Right renal cortex interstitium (tissue), 3 donors: ENCODE measurements at places on chromosomes 11 and 22.

DNA sequence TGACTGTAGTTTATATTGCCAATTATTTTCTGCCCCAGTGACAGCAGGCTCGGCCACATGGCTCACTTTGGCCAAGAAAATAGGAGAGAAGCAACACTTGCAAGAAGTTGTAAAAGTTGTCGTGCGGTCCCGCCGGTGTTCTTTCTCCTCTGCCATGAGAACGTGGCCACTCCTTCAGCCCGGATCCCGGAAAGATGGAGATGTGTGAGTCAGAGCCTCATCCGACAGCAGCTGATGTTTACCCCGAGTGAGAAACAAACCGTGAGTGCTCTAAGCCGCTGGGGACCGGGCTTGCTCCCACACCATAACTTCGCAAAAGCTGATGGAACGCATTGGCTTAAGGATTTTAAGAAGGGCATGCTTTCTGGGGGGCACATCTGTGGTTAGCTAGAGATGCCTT, 157.0 kb downstream of the CACNA1I start:
- no peak for DNase-seq

GRCh38 chr11:133821776-133822175, 23.5 kb downstream of the SPATA19 start:
- DNase-seq = peak; percentile 69

DNA sequence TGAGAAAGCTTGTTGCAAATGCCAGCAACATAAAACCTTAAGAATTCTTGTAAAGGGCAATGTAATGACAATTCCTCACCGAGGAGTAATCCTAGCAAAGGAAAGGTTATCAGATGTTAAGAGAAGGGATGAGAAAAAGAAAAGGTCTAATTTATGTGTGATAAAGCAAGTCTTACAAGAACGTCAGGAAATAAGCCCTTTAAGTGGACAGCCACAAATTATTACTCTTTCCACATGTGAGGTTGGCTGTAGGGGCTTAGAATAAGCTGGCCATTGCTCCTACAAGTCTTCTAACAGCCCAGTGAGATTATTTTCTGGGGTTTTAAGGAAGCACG, 9.3 kb downstream of the LAYN start:
- DNase-seq = no peak

- DNase-seq = no peak
Observed at GRCh38 chr11:69774354-69775162, 583 bp downstream of the FGF4 start.

DNA sequence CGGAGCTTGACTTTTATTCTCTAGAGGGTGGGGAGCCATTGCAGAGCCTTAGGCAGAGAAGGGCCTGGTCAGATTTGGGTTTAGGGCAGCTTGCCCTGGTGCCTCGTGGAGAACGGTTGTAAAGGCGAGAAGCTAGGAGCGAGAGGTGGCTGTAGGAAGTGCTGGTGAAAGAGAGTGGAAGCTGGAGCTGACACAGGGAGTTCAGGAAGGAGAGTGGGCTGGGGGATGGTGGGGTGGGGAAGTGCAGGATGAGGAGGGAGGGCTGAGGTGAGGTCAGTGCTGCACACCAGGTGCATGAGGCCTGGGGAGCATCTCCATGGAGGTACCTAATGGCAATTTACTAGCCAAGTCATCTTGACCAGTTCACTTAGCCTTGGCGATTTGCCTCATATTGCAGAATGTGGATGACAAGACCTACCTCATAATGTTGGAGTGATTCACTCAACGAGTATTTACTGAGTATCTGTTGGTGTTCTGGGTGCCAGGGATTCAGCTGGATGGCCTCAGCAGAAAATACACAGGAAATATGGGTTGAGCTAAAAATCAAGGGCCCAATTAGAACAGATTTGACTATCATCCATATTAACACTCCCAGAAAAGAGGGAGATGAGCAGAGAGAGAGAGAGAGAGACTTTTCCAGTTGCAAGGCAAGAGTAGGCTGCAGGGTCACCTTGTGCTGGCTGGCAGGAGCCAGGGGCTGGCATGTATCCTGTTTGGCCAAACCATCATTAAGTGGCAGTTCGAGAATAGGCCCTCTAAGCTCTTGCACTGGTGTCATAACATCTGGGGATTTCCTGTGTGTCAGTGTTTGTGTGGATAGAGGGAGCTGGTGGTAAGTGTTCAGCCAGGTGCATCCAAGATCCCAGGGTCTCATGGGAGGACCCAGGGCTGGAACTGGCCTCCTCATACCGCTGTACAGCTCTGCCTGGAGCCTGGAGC, 44.4 kb upstream of the CLDN5 start:
- no peak for DNase-seq

DNA sequence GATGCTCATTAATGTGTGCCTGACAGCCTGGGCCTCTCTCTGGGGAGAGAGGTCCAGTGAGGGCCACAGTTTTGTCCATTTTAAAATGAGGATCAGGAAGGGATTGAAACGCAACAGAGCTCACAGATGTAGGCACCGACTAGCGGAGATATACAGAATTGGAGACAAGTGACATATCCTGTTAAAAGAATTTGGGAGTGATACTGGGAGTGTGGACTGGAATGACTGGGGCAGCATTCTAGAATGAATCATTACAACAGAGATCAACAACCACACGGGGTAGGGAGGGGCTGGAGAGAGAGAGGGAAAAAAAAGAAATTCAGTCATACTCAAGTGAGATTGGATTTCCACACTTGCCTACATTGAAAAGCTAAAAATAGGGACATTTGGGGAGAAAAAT, 2.5 kb upstream of the NCAM1 start:
- DNase-seq = no peak

GRCh38 chr11:130300567-130300966, 14.2 kb downstream of the ZBTB44 start:
- DNase-seq = no peak

- no peak for DNase-seq
Observed at GRCh38 chr11:119696378-119697222, 32.4 kb downstream of the NECTIN1 start.
